ENCODE measurements at places on chromosomes 4 and X.

- DNase-seq = no peak
Measured at GRCh38 chr4:113587640-113588275, 173.8 kb downstream of the CAMK2D start.

- DNase-seq = no peak
Measured at GRCh38 chr4:7863911-7864681, 75.6 kb downstream of the AFAP1 start.

- DNase-seq = no peak
Measured at GRCh38 chr4:48997962-48998361, 11.9 kb downstream of the CWH43 start.

GRCh38 chr4:157079441-157079840, 3.5 kb downstream of the GLRB start:
- no peak for DNase-seq

DNA sequence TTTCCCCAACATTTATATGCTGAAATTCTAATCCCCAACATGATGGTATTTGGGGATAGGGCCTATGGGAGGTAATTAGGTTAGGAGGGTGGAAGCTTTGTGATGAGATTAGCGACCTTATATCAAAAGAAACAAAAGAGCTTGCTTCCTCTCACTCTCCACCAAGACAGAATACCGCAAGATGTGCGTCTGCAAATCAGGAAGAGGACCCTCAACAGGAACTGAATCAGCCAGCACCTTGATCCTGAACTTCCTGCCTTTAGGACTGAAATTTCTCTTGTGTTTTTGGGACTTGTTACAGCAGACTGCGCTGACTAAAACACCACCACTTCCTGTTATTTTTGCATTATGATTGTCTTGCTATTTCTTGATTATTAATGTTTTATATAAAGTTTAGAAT, 1889.4 kb downstream of the C4orf33 start:
- no peak for DNase-seq

DNA sequence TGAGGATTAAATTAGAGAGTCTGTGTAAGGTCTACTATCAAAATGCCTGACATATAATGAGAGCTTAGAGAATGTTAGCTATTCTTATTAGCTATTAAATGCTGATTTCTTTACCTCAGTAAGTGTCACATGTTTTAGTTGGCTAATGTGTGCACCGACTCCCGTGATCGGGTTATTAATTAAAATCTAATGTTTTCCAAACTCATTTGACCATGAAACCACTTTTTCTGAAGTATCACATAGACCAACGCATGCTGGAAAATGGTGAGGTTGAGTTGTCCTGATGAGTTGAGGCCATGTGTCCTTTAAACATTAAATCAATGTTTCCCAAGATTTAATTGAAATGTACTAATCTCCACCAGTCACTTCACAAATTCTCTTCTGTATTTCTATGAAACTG, 84.8 kb upstream of the C1QTNF7 start:
- no peak for DNase-seq

- no peak for DNase-seq
Measured at GRCh38 chrX:97416461-97416860, 532.8 kb downstream of the RPA4 start.

DNA sequence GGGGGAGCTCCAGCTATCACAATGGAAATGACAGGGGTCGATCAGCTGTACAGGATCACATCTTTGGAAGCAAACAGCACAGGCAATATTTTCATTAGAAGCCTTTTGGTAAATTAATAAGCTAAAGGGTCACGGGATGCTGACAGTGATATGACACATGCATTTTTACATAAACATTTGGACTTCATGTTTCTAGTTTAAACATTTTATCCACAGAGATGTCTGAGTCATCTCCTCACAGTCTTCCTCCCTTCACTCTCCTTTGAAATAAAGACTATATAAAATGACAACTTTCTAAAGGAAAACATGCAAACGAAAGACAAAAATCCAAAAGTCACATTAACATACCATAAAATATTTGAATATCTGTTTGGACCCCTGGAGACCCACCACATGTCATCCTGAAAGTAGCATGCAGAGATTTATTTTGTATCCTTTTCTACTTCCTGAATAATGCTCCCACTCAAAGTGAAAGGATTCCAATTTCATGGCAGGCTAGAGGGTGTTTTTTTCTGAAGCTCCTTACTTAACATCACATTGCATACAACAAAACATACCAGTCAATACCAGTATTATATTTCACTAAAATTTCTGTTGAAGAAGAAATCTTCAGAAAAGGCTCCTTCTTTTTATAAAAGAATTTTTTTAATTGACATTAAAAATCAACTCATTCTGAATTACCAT, 200.1 kb upstream of the PPARGC1A start:
- DNase-seq = no peak

DNA sequence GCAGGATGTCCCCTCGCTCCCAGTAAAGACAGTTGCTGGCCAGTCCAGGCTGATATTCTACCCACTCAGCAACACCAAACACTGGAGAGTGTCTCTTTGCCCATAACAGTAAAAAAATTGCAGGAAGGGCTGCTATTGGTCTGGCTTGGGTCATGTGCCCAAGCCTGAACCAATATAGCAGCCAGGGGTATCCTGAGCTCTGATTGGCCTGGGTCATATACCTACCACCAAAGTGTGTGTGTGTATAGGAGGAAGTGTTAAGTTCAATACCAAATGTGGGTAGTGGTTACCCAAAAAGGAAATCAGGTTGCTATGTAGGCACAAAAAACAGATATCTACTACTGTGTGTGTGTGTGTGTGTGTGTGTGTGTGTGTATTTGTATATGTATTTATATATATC, 373.2 kb downstream of the BCOR start:
- no peak for DNase-seq

- DNase-seq = no peak
Measured at GRCh38 chrX:127943571-127943970, 108.6 kb downstream of the ACTRT1 start.

DNA sequence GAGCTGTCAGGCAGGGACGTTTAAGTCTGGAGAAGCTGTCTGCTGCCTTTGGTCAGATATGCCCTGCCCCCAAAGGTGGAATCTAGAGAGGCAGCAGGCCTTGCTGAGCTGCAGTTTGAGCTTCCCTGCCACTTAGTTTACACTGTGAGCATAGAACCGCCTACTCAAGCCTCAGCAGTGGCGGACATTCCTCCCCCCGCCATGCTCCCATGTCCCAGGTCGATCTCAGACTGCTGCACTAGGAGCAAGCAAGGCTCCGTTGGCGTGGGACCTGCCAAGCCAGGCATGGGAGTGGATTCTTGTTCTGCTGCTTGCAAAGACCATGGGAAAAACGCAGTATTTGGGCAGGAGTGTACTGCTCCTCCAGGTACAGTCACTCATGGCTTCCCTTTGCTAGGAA, 24.3 kb downstream of the PLK4 start:
- DNase-seq = no peak

GRCh38 chr4:171846232-171846631, 33.0 kb downstream of the GALNTL6 start:
- no peak for DNase-seq

DNA sequence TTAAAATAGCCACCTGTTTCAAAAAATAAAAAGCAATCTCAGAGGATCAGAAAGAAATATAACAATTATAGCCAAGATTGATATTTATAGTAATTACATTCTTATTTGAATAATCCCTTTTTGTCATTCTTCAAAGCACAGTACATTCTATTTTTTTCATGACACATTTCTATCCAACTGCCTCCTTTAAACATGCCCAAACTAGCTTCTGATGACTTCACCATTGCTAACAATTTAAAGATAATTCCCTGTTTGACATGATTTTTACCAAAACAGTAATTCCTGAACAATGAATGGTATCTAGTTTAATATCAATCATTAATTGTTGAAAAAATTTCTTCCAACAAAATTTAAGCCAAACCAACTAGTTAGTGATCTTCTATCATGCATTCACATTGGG, 172.4 kb downstream of the SNCA start:
- DNase-seq = no peak

GRCh38 chrX:130204647-130205046, 32.9 kb downstream of the RAB33A start:
- no peak for DNase-seq

GRCh38 chrX:155761185-155761584, 120.0 kb upstream of the VAMP7 start:
- DNase-seq = no peak

DNA sequence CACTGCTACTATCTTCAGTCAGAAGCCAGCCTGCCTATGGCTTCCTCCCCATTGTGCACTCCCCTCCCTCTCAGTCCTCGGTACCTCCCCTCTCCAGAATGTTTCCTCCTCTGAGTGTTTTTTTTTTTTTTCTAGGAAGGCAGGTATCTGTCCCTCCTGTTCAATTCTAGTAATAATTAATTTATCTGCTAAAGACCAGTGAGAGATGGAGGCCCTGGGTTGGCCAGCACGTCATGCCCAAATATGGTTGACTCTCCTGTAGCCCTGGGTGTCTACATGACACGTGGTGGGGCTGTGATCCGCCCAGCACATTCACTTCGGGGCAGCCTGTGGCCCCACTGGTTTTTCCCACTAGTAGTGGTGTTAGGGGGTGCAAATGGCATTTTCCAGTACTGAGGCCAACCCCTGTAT, 1.8 kb downstream of the FLNA start:
- DNase-seq = no peak

DNA sequence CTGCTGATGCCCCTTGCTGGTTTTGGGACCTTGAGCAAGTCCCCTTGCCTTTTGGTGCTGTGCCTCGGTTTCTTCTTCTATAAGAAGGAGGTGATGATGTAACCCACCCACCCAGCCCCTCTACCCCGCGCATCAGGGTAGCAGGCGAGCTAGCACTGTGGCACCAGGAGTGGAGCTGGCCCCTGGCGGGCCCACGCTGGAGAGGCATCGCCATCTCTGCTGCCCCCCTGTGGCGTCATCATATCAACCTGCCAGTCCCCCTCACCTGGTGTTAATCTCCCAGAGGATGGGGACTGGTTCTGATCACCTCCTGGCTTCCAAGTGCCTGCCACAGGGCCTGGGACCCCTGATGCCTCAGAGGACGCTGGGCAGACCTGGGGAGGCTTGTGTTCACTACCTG, 6.3 kb upstream of the SORCS2 start:
- no peak for DNase-seq

DNA sequence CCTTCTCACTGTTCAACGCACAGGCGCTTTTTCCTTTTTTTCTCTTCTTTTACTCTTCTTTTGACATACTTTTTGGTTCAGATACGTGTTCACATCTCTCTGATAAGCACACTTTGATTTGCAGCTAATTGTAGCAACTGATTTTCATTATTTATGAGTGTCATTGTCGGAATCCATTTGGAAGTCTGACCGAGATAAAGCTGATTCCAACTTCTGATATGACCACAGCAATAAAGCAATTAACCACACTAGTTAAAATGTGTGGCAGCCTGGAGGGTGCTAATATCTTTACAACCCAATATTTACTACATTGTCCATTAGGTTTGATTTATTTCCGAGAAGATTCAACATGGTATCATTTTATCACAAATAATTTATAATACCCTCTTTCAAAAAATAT, 101.8 kb downstream of the TENM3 start:
- DNase-seq = no peak

DNA sequence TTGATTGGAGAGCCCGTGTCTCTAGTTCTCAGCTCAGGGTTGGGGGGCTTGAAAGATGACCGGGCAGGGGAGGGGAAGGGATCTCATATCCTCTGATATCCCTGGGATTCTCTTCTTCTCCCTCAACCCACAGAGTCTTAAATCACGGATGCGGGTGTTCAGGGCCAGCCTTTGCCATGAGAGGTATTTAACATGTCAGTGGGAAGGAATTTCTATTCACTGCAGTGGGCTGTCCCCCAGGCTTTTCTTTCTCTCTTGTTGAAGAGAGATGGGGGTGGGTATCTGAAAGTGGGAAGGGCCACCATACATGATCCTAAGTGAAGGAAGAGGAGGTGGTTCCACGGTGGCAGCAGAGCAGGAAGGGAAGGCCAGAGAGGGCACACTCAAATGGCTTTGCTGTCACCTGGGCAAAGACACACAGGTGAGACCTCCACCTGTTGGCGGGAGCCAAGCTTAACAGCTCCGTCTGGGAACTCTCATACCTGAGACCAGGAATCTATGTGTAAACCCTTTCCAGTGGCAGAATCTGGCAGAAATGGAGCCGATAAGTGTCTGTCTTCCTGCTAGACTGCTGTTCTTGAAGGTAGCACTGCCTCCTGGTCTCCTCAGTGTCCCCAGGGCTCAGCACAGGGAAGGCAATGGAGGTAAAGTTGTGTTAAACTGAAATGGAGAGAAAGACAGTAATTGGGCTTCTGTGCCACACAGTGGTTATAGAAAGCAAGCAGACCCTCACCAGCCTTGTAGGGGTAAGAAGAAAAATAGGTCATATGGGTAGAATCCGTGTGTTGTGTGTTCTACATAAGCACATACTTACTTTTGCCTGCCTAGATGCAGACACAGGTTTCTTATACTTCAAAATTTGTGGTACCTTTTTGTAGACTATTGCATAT, 49.4 kb downstream of the RHOH start:
- no peak for DNase-seq

DNA sequence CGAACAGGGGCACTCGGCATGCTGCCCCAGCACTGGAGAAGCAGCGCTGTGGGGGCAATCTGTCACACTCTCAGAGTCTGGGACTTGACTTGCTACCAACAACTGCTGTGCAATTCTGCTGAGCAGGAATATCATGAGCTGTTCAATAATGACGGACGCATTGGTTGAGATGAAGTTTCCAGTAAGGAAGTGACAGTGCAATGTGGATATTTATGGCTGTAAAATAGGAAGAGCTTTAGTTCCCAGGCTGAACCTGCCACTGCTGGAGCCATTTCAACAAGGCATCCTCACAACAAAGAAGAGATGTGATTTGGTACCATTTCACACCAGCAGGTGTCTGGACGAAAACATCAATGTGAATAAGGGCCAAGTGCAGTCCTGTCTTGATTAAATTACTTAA, 24.2 kb downstream of the CHST7 start:
- DNase-seq = no peak

- no peak for DNase-seq
Measured at GRCh38 chr4:20086799-20087521, 164.7 kb upstream of the SLIT2 start.

DNA sequence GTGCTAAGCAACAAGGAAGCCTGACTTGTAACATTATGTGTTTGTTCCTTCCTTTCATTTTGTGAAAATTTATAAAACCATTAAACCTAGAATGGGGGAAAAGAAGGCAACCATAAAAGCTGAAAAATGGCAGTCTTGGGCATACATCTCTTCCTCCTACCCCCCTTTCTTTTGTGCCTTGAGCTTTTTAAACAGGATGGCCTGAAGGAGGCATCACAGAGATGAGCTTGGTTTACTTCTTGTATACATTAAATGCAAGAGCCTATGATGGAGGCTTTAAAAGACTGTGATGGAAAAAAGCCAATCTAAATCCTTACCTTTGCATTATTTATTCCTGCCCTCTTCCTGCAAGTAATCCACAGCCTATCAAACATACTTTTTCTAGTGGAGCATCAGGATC, 36.2 kb upstream of the ADH7 start:
- DNase-seq = no peak

GRCh38 chr4:85736571-85736970, 261.6 kb downstream of the ARHGAP24 start:
- DNase-seq = no peak

GRCh38 chr4:111957997-111958396, 187.3 kb upstream of the FAM241A start:
- no peak for DNase-seq

Data from stimulated activated CD8-positive, alpha-beta memory T cell treated with anti-CD3 and anti-CD28 coated beads, Interleukin-4, amount 100 ng/mL, for 4 hours (primary cell).